ENCODE measurements at places on chromosomes 16 and 17.

DNA sequence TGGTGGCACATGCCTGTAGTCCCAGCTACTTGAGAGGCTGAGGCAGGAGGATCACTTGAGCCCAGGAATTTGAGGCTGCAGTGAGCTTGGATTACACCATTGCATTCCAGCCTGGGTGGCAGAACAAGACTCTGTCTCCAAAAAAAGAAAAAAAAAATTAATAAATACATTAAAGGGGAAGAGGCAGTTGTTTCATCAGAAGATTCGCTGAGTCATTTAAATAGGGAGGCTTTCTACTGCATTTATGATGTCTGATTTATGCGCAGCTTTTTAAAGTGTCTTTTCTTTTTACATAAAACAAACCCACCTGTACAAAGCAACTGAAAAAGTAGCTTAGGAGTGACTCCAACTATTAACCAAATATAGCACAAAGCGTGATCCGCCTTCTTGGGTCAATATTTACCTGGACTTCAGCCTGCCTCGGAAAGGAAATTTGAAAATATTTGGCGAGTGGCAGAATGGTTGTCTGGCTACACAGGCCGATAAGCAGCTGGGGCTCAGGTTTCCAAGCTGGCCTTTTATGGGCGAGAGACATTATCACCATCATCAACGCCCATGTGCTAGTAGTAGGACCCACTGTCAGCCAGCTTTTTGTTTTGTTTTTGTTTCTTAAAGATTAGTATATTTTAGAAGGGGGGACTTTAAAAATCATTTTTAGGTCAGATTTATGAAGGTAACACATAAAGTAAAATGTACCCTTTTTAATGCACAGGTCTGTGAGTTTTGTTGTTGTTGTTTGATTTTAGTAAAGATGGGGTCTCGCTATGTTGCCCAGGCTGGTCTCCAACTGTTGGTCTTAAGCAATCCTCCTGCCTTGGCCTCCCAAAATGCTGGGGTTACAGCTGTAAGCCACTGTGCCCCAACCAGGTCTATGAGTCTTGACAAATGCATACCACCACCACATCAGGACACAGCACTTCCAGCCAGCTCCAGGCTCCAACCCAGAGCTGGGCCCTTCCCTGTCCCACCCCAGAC is 42.5 kb upstream of the RASD1 start:
- DNase-seq, result no peak

DNA sequence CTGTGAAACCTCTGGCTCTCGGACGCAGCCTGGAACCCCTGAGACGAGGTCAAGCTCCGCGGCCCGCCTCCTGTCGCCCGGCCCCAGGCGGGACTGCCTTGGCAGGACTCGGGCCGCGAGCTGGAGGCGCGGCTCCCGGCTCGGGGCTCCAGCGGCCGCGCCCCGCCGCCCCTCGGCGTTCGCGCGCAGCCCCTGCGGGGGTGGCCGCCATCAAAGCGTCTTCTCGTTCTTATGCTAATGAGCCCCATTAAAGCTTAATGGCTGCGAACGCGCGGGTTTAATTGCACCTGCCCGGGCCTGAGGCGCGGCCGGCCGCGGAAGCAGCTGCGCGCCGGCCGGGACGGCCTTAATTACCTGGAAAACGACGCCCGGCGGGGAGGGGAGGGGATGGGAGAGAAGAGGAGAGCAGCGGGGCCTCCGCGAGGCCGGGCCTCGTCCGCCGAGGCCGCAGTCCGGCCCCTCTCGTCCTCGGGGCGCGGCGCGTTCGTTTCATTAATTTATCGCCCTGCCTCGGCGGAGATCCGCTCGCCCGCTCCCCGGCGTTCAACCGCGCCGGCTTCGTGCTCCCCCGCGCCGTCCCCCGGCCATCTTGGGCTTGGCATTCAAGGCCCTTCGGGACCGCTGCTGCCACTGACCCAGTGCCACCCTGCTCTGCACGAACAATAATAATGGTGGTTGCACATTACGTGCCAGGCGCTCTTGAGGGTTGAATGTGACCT is 19.2 kb downstream of the RAI1 start:
- no peak for DNase-seq

- DNase-seq, result no peak
These were observed 1.4 kb downstream of the UBE2I start for GRCh38 chr16:1310832-1311200.

- no peak for DNase-seq
These were observed 2.3 kb upstream of the MPP2 start for GRCh38 chr17:43909537-43910231.

GRCh38 chr17:77282524-77283515 is 142.1 kb downstream of the SEC14L1 start:
- DNase-seq, result peak; percentile 38

DNA sequence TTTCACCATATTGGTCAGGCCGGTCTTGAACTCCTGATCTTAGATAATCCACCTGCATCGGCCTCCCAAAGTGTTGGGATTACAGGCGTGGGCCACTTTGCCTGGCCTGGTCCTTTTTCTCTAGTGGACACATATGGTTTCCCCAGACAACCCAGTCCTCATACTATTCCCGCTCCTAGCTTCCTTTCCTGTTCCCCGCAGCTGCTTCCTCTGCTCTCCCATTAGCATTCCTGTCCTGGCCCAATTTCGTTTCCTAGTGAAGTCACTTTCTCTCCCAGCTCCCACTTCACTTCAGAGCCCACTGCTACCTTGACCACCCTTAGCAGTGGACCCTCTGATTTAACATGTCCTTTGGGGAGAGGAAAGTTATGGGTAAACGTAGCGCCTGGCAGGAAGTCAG is 11.3 kb downstream of the KATNIP start:
- DNase-seq, result no peak

DNA sequence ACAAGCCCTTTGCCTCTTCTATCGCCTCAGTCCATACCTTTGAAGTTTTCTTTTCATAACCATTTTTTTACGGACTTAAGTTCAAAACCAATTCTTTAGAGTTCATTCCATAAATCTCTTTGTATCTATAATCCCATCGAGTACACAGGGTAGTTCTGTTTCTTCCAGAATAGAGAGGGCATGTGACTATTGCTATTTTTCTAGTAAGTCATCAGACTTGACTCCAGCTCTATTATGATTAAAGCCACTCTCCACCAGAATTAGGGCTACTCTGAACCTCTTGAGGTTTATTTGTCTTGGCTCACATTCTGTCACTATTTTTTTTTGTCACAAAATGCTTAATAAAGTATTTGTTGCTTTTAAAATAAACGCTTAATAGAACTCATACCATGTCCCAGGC is 191.9 kb upstream of the AXIN2 start:
- DNase-seq, result no peak
